Suppressor macrophage (primary cell): ENCODE measurements at places on chromosomes 11 and 22.

- DNase-seq, result no peak
These were observed 1.1 kb downstream of the LRP4 start for GRCh38 chr11:46917109-46917761.

DNA sequence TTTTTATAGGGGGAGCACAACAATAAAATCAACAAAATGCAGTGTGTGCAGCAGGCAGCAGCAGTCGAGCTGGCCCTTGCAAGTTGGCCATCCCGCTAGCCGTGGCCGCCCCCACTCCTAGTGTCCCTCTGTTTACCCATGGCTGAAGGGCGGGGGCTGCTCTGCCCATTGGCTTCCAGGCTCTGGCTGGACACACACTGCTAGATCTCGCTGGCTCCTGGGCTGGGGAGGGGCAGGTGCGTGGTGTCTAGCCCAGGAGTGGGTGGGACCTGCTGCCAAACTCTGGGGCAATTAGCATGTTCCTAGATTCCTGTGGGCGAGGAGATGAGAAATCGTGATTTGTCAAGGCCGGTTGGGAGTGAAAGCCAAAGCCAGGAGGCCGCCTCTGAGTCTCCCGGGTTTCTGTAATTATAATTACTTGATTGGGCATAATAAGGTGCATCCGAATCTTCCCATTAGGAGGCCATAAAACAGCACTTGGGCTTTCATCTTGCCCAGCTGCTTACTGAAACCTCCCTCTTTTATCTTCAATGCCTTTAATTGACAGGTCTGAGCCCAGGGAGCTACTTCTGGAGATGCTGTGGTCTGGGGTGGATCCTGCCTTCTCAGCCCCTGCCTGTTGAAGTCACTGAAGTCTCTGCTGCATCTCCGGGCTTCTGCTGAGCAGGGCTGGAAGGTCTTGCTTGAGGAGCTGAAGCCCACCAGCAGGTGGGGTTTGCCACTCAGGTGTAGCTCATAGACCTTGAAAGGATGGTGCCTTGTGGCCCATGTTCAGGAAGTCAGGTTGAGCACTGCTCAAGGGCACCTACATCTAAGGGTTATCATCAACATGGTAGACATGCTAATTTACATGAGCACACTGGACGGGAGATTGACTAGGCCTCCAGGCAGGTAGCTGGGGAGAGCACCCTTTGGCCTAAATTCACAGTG, 44.5 kb upstream of the DKK3 start:
- no peak for DNase-seq

GRCh38 chr11:70029861-70030380, 48.2 kb upstream of the ANO1 start:
- DNase-seq, result no peak

DNA sequence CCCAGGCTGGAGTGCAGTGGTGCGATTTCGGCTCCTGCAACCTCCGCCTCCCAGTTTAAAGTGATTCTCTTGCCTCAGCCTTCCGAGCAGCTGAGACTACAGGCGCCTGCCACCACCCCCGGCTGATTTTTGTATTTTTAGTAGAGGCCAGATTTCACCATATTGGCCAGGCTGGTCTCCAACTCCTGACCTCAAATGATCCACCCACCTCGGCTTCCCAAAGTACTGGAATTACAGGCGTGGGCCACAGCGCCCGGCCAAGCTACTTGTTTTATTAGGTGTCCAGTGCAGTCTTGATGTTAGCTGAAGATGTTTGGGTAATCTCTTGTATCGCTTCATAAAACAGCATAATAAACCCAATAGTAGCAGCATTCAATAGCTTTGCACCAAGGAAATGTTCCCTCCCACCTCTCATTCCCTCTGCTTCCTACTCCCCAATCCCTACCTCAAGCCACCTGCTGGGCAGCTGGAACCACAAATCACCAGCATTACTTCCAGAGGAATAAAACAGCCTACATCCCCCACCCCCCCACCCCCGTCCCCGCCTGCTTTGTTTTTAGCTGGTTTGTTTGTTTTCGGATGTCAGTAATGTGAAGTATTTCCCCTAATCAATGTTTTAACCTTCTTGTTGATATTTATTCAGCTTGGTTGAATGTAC, 11.0 kb upstream of the GRIK4 start:
- no peak for DNase-seq

- peak; percentile 78 for DNase-seq
These were observed 19.9 kb upstream of the MUC5B start for GRCh38 chr11:1202776-1203504.

DNA sequence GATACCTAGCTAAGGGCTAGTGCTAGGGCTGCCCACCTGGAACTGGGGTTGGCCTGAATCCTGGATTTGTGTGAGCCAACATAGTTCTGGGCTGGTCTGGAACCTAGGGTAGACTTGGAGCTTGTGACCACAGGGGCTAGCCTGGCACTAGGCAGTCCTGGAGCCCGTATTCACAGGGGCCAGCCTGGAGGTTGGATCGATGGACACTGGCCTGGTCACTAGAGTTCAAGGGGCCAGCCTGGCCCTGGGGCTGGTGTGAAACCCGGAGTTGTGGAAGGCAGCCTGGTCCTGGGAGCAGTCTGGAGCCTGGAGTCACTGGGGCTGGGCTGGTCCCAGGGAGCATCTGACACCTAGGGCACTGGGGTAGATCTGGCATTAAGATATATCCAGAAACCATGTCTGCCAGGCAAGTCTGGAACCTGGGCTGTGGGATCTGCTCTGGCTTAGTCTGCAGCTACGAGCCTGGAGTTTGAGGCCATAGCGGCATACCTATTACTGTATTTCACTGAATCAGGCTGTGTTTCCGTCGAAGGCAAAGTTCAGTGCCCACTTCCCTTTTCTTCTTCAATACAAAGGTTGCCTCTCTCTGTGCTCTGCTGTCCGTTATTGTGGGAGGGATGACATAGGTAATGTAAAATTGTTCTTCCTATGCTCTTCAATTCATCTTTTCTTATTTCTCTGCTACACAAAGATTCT, 9.1 kb upstream of the GLYATL1B start:
- peak; percentile 30 for DNase-seq

DNA sequence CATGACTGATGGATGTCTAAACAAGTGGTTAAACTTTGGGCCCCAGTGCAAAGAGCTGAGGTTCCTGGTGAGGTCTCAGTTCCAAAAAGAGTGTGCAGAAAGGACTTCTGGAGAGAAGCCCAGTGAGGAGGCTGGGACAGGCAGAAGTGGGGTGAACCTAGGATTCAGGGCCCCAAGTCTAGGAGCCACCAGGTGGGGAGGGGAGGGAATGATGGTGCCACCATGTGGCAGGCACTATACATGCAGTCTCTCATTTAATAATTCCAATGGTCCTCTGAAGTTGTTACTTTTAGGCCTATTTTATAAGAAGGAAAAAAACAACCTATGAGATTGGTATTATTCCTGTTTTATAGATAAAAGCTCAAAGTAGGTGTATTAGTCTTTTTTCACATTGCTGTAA, 102.0 kb downstream of the INSC start:
- no peak for DNase-seq

DNA sequence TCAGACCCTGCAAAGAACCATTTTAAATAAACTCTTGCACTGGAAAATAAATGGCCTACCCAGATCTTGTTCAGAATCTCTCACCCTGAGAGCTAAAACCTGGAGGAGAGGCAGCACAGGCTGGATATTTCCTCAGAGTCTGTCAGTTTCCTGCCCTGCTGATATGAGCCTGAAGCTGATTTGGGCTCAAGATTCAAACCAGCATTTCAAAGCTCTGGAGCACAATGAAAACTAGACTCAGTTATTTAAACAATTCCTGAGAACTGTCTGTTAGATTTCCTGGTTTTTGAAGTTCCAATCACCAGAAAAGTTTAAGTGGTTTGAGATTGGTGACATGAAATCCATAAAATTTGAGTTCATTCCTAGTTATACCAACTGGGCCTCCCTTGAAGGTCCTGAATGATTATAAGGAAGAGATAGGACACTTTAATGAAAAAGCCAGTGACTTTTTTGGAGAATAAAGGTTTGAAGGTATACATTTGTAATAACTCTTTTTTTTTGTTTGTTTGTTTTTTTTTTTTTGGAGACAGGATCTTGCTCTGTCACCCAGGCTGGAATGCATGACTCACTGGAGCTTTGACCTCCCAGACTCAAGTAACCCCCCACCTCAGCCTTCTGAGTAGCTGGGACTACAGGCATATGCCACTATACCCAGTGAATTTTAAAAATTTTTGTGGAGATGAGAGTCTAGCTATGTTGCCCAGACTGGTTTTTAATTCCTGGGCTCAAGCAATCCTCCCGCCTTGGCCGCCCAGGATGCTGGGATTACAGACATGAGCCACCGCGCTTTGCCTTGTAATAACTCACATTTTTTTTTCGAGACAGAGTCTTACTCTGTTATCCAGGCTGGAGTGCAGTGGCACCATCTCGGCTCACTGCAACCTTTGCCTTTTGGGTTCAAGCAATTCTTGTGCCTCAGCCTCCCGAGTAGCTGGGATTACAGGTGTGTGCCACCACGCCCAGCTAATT, 8.0 kb upstream of the ESAM start:
- DNase-seq, result no peak

- no peak for DNase-seq
These were observed 4.7 kb upstream of the ARHGAP42 start for GRCh38 chr11:100682247-100682969.

- DNase-seq, result no peak
These were observed 1.1 kb downstream of the FAT3 start for GRCh38 chr11:92225568-92226330.

DNA sequence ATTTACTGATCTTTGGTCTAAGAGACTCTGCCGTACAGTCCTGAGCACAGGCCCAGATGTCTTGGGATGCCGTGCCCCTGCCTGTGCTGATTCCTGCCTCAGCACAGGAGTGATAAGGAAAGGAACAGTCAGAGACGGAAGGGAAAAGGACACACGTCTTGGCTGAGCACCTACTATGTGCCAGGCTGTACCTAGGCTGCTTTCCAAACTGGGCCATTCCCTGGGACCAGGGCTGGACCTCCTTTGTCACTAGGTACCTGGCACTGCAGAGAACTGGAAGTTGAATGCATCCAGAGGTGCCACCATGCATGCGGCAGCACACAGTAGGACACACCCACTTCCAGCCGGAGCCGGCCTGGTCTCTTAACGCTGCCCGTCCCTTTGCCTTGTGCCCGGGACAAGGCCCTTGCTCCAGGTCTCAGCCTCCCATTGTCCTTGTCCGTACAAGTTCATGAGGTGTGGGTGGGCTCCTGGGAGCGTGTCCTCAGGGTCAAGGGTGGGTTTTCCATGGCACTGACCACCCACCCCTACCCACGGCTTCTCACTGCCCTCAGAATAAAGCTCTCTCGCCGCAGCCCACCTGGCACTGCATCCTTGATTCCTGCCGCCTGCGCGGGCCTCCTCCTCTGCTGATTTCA, 1.1 kb upstream of the SSTR3 start:
- DNase-seq, result no peak

DNA sequence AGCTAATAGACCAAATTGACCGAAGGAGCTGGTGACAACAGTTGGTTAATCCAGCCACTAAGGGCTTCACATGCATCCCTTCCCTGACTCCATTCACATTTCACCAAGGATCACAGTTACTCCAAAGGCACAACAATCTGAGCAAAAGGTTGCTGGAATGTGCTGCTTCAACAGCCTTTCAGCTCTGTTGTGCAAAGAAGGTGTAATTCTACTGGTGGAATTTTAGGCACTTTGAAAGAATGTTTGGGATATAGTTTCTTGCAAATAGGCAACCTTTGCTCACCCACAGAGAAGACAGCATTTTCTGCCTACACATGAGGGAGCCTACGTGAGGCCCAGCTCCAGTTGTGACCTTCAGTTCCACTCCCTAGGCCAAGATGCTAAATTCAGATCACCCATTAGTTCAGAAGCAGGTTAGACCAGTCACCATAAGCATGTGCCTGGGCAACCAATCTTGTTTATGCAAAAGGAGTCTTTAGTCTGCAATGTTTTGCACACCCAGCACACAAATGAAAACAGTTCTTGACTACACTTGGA, 21.6 kb upstream of the FCHSD2 start:
- DNase-seq, result no peak

- DNase-seq, result no peak
These were observed 86.6 kb downstream of the DDX10 start for GRCh38 chr11:108751444-108751843.

DNA sequence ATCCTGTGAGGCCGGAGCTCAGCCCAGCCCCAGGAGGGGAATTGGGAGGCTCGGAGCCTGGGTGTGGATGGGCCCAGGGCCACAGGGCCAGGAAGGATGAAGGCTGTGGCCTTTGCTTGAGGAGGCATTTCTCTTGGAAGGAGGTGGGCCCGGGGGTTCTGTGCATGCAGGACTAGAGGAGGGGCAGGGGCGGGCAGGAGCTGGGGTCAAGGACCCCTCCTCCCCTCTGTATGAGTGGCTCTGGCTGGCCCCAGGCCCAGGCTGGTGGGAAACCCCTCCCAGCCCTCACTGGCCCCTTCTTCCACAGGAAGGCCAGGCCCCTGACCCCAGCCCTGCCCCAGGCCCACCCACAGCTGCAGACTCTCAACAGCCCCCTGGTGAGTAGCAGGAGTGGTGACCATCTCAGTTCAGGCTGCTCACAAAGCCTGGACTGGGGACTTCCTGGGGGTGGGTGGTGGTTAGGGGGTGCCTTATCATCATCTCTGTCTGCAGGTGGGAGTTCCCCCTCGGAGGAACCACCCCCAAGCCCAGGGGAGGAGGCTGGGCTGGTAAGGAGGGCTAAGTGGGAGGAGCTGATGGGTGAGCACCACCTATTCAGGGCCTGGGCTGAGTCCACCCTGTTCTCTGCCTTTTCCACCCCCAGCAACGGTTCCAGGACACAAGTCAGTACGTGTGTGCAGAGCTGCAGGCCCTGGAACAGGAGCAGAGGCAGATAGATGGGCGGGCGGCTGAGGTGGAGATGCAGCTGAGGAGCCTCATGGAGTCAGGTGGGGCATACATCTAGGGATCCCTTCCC, 6.0 kb downstream of the KCNK7 start:
- DNase-seq, result no peak

DNA sequence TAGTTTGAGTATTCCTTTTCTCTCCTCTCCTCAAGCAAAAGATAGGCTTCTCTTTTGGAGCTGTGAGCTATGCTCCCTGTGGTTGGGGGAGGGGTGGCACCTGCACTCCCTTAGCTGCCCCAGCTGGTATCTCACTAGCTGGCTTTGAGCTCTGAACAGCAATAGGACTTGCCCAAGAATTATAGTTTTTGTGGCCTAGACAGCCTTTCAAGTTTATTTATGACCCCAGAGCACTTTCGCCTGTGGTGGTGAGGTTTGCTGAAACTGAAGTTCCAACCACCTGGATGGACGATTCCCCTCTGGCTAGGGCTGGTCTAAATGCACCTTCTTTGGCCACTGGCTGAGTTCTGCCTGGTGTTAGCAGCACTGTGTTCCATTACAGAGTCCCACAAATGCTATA, 37.1 kb upstream of the SLC37A2 start:
- no peak for DNase-seq

DNA sequence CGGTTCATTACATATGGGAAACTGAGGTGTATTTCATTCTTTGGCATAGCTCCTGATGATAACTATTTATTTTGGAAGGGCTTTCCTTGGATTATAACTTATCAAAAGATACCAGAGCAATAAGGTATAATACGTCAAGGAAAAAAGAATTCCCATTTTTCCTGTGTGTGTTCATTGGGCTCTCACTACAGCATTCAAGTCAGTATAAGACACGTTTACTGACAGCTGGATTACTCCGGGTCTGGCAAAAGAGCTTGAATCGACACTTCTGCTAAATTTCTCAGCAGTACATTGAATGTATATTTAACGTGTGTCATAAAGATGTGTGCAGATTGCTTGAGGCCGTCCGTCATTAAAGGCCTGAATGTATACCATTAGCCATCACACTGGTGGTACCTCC, 163.4 kb downstream of the NCAM1 start:
- no peak for DNase-seq

- no peak for DNase-seq
These were observed 5.4 kb upstream of the OR51A2 start for GRCh38 chr11:4960877-4961276.
